ENCODE measurements at places on chromosomes 1 and 21. TPM values are rescaled to one million over a fixed set of nuclear protein-coding genes. Genes with fewer than 3 reads are reported as not detected.

Gene MASP2
- 0.72 TPM for total RNA-seq

- no peak for DNase-seq
Measured at GRCh38 chr1:212935387-212935981, 14.9 kb upstream of the VASH2 start.

DNA sequence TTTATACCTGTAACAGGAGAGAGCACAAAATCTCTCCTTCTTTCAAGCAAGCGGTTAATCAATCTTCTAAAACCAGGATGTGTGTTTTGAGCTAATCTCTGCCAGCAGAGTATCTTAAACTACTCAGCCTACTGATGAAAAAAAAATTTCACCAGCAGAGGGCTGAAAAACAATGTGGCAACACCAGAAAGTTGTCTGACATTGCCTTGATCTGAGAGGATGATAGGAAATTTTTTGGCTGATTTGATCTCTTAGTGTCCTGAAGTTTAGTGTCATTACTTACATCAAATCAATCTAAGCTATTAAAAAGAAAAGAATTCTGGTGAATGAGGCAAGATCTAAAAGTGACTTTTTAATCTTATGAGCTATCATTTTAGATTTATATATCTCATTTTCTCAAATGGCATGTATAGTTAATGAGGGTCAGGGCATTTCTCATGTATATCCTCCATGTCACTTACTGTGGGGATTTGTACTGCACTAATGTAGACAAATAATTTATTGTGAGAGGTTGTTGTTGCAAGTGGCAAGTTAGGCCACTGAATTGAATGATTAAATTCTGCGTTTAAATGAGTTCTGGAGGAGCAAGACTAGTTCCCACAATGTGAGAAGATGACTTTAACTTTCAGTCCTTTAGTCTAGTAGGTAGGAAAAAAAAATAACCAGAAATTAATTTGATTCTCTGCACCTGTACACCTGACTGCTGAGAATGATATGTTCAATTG, 10.9 kb downstream of the ADAMTS1 start:
- no peak for DNase-seq

Gene INAVA
- not detected for total RNA-seq

Measured in naive thymus-derived CD4-positive, alpha-beta T cell (primary cell).